ENCODE measurements at places on chromosomes 2 and 18. TPM values are rescaled to one million over a fixed set of nuclear protein-coding genes. Genes with fewer than 3 reads are reported as not detected.

The AQP12B gene
- total RNA-seq, result not detected

The COL3A1 gene
- 1.3 TPM for total RNA-seq

The MLPH gene
- not detected for total RNA-seq

The PLGLB1 gene
- total RNA-seq, result 0.75 TPM

The PLEK gene
- 0.11 TPM for total RNA-seq

The HOXD12 gene
- total RNA-seq, result not detected

The TMEM247 gene
- total RNA-seq, result not detected

The GREB1 gene
- total RNA-seq, result 0.23 TPM

The MC5R gene
- not detected for total RNA-seq

The ARHGAP28 gene
- total RNA-seq, result 23.4 TPM

The GPBAR1 gene
- 0.60 TPM for total RNA-seq

The KIAA2012 gene
- not detected for total RNA-seq

The CFC1B gene
- not detected for total RNA-seq

The C1GALT1C1L gene
- 0.74 TPM for total RNA-seq

The C1D gene
- 11.4 TPM for total RNA-seq

The TRPM8 gene
- not detected for total RNA-seq

The NDUFS1 gene
- 95.5 TPM for total RNA-seq

The UPP2 gene
- total RNA-seq, result not detected

The SLC16A14 gene
- 0.22 TPM for total RNA-seq

The HADHA gene
- 151 TPM for total RNA-seq

The HOXD3 gene
- 15.3 TPM for total RNA-seq

The COL4A3 gene
- not detected for total RNA-seq

The SRD5A2 gene
- not detected for total RNA-seq

The REEP1 gene
- 0.53 TPM for total RNA-seq

Data from endothelial cell of umbilical vein (primary cell).